Islet precursor cell (in vitro differentiated cells): ENCODE measurements at places on chromosomes 6 and 20.

DNA sequence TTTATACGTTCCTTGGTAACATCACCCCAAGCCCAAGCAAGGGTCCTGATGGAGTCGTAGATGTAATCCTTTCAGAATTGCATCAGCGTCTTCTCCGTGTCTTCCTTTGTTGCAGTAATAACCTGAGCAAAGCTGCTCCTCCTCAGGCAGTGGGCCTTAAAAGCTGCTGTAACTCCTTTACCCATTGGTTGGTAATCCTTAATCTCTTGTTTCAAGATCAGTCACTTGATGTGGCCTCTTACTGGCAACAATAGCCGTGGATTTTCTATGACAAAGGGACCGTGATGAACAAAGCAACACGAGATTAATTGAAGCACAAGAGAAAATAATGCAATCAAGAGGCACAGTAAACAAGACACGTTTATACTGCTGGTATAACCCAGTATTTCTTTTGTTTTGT, 44.6 kb downstream of the ALDH5A1 start:
- DNase-seq, result no peak

DNA sequence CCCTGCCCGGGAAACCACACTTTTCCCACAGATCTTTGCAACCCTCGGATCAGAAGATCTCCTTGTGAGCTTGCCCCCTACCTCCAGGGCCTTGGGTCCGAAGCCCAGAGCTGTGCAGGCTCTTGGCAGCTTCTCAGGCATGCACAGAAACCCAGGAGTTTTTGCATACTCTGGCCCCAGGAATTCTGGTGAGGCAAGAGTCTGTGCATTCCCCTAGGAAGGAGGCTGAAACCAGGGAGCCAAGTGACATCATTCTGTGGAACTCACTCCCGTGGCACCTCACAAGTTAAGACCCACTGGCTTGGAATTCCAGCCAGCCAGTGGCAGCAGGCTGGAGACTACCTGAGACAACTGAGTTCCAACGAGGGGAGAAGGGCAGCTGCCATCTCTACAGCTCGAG, 100.1 kb downstream of the TNFRSF21 start:
- DNase-seq, result peak; percentile 73

DNA sequence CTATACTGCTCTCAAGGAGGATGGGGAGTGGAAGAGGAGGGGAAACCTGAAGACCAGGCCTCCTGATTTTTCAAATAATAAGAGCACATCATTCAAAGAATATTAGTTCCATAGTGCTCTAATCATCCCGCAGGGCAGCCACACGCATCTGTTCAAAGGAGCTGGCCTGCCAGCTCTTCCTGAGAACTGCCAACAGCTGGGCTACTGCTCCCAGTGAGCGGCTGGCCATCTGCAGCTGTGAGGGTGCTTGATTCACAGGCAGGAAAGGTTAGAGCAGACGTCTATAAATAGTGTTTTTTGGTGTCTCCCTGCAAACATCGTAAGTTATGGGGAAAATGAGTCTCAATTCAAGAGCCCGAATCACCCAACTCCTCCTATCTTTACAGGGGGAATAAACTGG, 17.3 kb downstream of the NSFL1C start:
- DNase-seq, result no peak

GRCh38 chr20:51487076-51487475, 55.4 kb downstream of the NFATC2 start:
- no peak for DNase-seq

GRCh38 chr6:150328744-150329405, 39.9 kb upstream of the IYD start:
- no peak for DNase-seq

- DNase-seq, result no peak
These were observed 85.9 kb downstream of the SNAP25 start for GRCh38 chr20:10304471-10305046.

GRCh38 chr6:106163966-106164877, 78.1 kb downstream of the PRDM1 start:
- no peak for DNase-seq

DNA sequence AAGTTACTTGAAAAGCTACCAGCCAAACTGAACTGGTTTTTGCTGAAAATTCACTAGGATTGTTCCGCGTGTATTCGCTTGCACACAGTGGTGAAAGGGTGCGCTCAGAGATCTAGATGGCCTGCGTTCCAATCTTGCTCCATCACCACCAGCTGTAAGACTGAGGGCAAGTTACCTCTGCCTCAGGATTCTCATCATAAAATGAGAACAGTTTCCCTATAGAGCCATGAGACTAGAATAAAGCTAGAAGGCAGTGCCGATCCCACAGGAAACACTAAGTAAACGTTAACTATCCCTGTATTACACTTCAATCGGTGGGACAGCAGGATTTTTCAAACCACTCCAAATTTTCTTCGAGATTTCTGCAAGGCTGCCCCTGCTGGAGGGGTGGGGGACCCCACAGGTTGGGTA, 838 bp downstream of the AHCY start:
- DNase-seq, result no peak

- no peak for DNase-seq
These were observed 175.7 kb downstream of the REV3L start for GRCh38 chr6:111307275-111307858.

- no peak for DNase-seq
These were observed 124.7 kb downstream of the TMEM242 start for GRCh38 chr6:157198425-157199279.

- no peak for DNase-seq
These were observed 39.9 kb downstream of the RCAN2 start for GRCh38 chr6:46451343-46451742.

- DNase-seq, result peak; percentile 22
These were observed 10.8 kb upstream of the ANKRD60 start for GRCh38 chr20:58239216-58239615.

DNA sequence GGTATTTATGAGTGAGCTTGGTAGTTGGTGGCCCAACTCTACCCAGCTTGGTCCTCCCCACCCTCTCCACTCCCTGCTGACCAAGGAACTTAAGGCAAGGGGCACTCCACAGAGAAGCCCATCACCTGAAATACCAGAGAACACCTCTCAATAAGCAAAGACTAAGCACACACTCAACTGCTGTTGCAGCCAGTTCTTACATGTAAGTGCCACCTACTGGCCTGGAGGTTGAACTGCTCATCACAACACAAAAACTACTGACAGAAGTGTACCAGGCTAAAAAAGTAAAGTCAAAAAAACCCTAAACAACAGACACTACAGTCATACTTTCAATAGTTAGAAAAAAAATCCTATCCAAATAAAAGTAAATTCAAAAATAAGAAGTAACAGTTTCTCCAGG, 146.2 kb downstream of the FAM83B start:
- no peak for DNase-seq

DNA sequence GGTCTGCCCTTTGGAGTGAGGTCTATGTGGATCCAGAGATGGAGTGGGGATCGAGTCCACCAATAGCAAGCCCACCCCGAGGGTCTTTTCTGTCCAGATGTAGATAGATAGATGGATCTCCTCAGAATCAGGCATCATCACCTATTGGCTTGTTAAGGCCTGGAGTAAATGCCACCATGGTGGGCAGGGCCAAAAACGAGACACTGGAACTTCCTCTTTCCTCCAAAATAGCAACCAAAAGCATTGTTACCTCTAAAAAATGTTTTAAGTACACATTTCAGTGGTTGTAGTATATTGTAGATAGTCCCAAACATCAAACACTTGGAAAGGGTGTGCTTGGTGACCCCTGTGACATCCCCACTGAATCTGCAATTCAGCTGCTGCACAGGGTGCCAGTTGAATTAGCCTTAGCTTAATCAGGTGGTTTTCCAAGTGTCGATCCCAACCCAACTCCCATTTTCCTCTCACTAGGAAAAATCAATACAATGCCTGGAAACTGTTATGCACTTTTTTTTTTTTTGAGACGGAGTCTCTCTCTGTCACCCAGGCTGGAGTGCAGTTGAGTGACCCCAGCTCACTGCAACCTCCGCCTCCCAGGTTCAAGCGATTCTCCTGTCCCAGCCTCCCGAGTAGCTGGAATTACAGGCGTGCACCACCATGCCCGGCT, 35.0 kb upstream of the NELFCD start:
- DNase-seq, result no peak

GRCh38 chr6:4970739-4971395, 33.0 kb downstream of the RPP40 start:
- no peak for DNase-seq

DNA sequence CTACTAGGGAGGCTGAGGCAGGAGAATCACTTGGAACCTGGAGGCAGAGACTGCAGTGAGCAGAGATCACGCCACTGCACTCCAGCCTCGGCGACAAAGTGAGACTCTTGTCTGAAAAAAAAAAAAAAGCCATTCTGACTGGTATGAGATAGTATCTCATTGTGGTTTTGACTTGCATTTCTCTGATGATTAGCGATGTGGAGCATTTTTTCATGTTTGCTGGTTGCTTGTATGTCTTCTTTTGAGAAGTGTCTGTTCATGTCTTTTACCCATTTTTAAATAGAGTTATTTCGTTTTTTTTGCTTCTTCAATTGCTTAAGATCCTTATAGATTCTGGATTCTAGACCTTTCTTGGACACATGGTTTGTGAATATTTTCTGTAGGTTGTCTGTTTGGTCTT, 103.5 kb upstream of the SIM1 start:
- DNase-seq, result no peak

- no peak for DNase-seq
These were observed 183.8 kb upstream of the TCF21 start for GRCh38 chr6:133705066-133705465.

DNA sequence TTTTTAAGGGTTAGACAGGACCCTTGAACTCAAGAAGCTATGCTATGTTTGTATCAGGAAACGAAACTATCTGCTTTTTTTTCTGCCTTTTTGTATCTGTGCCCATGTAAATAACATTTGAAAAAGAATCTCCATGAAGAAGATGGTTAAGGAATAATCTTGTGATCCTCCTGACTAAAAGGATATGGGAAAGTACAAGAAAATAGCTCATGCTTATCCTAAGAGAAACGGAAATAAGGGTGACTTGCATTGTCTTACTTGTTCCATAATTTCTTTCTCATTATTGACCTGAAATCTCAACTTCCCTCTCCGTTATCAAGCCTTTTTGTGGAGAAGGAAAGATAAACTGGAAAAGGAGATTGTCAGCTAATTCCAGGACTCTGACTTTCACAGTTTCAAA, 5.9 kb upstream of the CFAP206 start:
- DNase-seq, result no peak

GRCh38 chr6:121143476-121143875, 190.8 kb downstream of the TBC1D32 start:
- DNase-seq, result no peak

- no peak for DNase-seq
These were observed 182.5 kb downstream of the GMPR start for GRCh38 chr6:16420715-16421461.

GRCh38 chr6:42217157-42217518, 523 bp downstream of the MRPS10 start:
- DNase-seq, result no peak

DNA sequence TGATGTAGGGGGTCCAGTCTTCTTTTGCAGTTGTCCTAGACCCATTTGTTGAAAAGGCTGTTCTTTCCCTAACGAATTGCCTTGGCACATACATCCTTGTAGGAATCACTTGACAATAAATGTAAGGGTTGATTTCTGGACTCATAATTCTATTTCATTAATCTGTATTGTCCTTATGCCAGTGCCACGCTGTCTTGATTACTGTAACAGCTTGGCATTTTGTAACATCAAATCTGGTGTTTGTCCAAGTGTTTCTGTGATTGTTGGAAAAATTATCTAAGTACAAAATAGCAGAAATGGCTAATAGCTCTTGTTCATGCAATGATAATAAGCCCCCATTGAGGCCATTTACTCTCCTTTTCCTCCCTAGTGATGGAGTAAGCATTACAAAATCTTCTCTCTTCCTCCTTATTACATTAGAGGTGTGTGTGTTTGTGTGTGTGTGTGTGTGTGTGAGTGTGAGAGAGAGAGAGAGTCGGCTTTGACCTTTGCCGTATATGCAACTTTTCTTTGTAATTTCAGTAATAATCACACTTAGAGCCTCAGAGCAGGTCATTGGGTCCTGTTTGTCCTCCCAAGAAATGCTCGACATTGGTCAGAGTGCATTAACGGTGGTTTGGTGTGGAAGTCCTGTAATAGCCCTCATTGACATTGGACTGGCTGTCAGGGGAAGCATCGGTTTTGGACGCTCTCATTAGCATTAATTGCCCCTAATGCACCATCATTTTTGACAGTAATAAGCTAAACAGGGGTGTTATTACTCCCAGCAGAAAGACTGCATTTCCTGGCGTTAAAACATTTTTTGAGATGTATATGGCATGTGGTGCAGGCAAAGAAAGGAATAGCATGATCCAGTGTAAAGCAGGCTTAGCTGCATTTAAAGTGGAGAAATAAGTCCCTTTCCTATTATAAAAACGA, 40.7 kb upstream of the MROH8 start:
- peak; percentile 33 for DNase-seq

DNA sequence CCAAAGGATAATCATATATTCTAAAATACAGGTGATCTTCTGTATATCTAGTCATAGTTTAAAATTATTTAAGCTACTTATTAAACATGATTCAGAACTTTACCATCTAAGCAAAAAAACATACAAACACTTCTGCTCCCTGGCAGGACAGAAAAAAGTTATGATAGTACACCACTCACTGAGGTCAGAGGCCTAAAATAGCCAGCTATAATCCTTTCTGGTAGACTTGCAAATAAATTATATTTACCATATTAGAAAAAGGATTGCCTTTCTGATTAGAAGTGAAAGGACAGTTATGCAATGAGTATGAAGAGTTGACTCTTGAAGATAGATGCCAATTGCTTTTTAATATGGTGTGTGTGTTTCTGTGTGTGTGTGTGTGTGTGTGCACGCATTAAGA, 207.4 kb downstream of the BMP2 start:
- no peak for DNase-seq

GRCh38 chr6:4518506-4518905, 257.7 kb upstream of the CDYL start:
- DNase-seq, result no peak

- DNase-seq, result no peak
These were observed 12.3 kb downstream of the MAP3K7 start for GRCh38 chr6:90574610-90575009.

DNA sequence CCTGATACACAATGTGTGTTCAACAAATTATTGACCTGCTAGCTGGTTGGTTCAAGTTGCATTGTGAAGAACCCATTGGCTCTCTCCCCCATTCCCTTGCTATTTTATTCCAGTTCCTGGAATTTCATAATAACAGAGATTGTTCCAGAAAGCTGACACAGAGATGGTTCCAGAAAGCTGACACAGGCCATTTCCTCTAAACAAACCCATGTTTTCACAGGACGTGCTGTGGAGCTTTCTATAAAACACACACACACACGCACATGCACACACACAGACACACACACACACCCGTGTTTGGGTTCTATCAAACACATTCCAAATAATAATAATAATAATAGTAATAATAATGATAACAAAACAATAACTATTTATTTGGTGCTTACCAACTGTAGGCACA, 259.1 kb downstream of the CLIC5 start:
- no peak for DNase-seq

GRCh38 chr6:74991573-74992332, 214.1 kb downstream of the COL12A1 start:
- no peak for DNase-seq

DNA sequence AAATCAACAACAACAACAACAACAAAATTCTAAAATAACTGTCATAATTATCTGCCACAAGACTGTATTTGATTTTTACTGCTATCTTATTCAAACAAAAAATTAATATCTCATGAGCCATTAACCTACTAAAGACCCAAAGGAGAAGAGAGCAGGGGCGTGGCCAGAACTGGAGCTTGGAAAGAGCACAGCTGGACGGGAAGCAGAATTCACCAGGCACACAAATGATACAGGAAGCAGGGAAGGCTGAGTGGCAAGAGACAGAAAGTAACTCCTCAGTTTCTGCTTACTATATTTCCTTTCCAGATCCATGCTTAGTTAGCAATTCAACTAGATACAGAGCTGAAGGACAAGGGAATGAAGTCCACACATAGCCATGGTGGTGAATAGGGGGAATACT, 54.4 kb downstream of the FKBP5 start:
- no peak for DNase-seq
